ENCODE measurements at places on chromosomes 4 and X.

DNA sequence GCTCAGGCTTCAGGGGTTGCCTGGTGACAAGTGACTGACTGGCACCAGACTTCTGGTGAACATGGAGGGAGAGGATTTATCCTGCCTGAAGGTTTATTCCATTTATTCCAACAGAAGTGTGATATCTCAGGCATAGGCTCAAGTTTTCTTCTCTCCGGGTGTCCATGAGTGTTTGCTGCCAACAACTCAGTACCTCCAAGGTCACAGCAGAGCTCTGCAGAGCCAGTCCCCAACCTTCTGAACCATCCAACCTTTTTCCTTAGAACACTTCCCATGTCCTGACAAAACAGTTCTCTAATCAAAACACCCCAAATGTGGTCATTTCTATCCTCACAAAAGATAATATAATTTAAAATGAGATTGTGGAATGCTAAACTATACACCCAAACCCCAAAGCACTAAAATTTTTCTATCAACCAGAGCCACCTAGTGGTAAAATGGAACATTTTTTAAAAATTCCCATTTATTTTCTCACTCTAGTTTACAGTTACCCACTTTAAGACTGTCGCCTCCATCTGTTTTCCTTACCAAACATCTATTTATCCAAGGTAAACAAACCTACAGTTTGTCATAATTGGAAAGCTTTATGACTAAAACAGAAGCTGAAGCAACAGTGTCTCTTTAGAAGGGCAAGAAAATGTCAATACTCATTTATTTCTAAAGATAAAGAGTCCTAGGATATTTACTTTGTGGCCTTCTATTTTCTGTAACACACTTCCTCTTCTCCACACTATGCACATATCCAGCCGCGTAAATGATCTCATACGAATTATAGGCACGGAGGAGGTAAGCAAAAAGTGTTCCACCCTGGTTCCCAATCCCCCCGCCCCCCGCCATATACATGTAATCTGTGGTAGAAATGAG is 39.5 kb downstream of the TMEM154 start:
- DNase-seq: no peak

DNA sequence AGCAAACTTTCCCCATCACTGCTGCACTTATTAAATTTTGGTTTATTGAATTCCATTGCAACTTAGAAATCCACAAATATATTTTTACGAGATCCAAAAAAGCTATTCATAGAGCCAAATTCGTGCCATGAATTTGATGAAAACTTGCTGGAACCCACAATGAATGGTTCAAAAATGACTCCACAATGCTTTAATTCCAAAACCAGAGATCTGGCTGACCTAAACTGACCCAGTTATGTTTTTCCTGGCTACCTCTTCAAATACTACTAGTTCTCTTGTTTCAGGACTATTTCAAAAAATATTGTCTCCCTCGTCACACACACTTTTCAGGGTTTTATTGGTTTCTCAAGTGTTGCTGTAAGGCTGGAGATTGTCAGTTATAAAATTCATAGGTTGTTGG is 474.8 kb downstream of the PDGFC start:
- DNase-seq: no peak

DNA sequence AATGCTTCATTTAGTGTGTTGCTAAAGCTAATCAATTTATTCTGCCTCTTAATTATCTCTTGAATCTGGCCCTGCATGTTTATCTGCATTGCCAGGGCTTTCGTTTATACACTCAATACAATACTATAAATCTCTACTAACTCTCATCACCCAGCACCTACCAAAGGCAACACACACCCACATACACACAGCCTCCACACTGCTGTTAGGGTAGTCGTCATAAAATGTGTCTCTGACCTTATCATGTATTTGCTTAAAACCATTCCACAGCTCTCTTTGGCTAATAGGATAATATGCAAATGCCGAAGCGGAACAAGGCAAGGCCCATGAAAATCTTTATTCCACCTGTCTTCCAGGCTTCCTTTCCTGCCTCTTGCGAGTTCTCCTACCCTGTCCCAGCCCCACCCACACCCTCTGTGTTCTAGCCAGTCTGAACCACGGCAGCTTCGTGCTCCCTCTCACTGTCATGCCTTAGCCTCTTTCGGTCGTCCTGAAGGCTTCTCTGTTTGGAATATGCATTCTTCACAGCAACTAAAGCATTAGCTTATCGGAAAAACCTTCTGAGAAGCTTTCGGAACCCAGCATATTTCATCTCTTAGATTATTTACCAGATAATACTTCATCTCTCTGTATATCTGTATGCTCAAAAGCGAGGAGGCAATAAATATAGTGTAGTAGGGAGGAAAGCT is 333.5 kb downstream of the TENM3 start:
- DNase-seq: no peak

DNA sequence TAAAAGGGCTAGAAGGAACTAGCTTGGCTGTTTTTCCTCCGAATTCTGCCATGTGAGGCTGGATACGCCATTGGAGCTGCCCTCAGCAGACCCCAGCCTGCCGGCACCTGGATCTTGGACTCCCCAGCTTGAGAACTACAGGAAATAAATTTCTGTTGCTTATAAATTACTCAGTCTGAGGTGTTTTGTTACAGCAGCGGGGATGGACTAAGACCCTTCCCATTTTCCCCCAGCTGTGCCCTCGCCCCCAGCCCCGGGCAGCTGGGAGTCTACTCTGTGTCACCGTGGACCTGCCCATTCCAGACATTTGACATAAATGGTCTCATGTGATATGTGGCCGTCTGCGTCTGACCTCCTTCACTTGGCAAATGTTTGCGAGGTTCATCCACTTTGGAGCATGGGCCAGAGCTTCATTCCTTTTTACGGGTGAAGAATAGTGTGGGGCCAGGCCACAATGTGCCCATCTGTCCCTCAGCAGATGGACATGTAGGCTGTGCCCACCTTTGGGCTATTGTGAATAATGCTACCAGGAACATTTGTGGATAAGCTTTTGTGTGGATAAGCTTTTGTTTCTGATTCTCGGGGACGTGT is 30.7 kb upstream of the SPON2 start:
- no peak for DNase-seq

- DNase-seq: no peak
Measured at GRCh38 chr4:18566970-18567799, 545.6 kb upstream of the LCORL start.

GRCh38 chr4:155885666-155886065 is 17.8 kb upstream of the TDO2 start:
- no peak for DNase-seq

DNA sequence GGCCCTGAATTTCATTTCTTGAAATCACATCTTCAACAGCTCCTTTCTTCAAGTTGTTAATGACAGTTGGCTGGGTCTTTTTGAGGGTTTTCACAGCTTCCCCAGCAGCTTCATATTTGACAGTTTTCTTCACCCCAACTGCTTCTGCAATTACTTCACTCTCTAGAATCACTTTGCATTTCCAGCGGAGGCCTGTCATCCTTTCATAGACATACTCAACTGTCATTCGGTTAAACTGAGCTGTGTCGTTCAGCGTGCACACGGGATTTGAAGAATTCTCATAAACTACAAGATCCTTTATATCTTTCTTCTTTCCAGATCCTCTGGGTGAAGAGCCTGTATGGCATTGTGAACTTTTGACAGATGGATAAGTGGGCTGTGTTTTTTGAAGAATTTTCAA is 15.4 kb downstream of the UBE2A start:
- no peak for DNase-seq

- no peak for DNase-seq
Measured at GRCh38 chr4:184067931-184068554, 149.6 kb downstream of the ENPP6 start.

GRCh38 chr4:172011196-172011595 is 198.0 kb downstream of the GALNTL6 start:
- DNase-seq: no peak
